Activated naive CD8-positive, alpha-beta T cell treated with anti-CD3 and anti-CD28 coated beads, Interleukin-2, amount 10 ng/mL, durations not matched to agents 7 days and 5 days (primary cell): ENCODE measurements at places on chromosomes 5 and 9.

- DNase-seq, result no peak
Measured at GRCh38 chr5:141909212-141909611, 14.5 kb upstream of the DELE1 start.

DNA sequence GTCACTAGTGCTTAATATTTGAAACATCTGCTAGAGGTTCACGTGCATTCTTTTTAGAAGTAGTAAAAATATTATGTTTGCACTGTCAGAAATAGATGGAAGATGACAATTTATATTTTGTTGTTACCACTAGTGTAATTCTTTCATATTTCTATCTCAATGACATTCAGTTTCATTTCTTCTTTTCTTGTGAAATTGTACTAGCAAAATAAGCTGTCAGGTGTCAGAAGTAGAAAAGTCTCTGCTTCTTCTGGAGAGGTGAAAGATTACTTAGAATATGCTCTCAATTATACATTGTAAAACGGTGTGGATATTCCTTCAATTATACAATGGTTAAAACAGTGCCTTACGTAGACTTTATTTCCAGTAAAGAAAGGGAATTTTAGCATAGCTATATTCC lies 395.4 kb downstream of the CSNK1G3 start:
- DNase-seq, result no peak

DNA sequence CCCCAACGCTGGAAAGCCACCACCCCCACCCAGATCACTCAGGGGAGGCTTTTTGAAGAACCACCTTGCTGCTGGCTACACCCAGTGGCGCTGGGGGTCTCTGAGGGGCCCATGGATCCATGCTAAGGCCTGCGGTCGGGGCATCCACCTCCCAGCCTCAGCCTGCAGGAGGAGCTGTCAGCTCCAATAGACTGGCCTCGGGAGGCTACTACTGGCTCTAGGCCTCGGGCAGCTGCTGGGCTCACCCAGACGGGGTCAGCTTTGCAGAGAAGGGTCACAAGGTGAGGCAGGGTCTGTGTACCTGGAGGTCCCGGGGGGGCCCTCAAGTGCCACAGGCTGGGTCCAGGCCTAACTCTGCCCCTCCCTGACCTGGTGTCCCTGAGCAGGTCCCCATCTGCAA lies 193.7 kb downstream of the OLFM1 start:
- DNase-seq, result no peak

DNA sequence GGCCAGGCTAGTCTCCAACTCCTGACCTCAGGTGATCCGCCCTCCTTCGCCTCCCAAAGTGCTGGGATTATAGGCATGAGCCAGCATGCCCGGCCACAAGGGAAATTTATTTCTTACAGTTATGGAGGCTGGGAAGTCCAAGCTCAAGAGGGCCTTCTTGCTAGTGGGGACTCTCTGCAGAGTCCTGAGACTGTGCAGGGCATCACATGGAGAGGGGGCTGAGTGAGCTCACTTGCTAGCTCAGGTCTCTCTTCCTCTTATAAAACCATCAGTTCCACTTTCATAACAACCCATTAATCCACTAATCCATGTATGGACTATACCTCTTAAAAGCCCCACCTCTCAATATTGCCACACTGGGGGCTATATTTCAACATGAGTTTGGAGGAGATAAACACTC lies 5.1 kb upstream of the SPIN1 start:
- DNase-seq, result no peak

DNA sequence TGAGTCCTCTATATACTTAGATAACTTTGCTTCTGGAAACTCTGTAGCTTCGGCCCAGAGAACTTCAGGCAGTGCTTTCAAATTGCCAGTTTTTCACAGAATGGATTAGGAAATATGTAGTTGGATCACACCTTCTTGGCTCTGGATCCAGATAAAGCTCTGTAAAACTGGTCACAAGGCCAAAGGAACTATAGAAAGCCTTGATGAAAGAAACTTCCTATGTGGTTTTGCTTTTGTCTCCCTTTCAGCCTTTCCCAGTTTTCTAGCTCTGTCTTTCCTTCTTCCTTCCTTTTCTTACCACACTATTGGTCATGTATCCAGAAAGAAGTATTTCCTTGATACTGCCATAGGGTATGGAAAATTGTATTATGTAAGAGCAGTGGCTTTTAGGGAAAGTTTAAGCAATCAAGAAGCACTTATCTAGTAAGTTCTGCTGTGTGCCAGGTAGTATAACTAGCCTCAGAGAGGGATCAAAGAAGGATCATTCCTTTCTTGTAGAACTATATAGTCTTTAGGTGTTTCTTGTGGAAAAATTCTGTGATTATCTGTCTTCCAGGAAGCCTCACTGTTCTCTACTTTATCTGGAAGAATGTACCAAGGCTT lies 6.3 kb downstream of the GPR21 start:
- no peak for DNase-seq

DNA sequence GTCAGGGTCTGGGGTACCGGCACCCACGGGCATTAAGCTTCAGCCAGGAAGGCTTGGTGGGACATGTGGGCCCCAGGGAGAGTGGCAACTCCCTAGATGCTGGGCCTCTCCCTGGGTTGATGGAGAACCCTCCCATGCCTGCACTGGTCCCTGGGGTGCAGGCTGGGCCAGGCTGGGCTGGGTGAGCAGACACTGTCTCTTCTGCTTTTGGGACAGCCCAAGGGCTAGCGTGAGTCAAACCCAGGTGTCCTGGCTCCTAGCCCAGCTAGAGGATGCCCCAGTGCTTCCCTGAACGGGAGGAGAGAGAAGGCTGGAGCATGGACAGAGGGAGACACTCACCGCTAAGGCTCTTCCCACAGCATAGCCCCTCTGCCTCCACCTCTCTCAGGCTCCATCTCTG lies 5.7 kb upstream of the AQP7 start:
- DNase-seq, result no peak
